ENCODE measurements at places on chromosomes 7 and 10.

GRCh38 chr7:26141077-26141476 is 10.9 kb upstream of the NFE2L3 start:
- DNase-seq = no peak

- no peak for DNase-seq
Observed at GRCh38 chr7:47149971-47150370, 431.9 kb downstream of the TNS3 start.

DNA sequence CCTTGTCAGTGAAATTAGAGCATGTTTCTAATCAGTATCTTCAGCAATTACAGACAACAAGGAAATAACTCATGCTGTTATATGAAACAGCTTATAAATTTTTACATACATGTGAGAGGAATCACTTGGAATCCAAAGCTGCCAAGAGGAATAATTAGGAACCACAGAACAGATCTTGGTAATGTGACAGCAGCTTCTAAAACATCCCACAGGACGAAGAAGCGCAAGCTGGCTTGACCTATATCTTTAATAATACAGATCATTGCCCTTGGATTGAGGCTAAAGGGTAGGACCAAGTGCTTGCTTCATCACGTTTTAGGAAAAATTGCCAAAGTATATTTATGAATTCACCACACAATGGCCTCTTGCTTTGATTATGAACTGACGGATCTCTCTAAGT is 869.8 kb downstream of the LRMDA start:
- no peak for DNase-seq

DNA sequence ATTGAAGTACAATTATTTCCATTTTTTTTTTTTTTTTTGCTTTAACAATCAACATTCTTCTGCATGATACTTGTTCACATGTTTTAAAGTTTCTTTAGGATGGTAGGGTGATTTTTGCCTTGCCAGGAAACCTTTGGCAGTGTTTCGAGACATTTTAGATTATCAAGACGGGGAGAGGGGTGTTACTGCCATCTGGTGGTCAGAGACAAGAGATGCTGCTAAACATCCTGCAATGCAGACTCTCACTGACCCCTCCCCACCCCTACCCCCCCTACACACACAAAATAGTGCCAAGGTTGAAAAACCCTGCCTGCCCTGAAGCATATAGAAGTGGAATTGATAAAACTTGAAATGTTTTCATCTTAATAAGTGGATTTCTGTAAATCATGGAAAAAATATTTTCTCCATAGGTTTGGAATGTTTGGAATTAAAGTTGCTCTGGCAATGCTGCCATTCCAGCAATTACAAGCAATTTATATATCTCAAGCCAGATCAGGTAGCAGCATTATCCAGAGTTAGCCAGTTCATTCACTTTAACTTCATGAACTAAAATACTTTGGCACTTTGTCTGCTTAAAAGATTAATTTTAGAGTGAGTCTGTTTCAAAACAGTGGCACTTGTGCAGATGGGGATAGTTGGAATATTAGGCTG is 62.1 kb downstream of the SDHAF3 start:
- no peak for DNase-seq

- no peak for DNase-seq
Observed at GRCh38 chr10:95837783-95838182, 70.0 kb upstream of the CC2D2B start.

- DNase-seq = peak; percentile 30
Observed at GRCh38 chr10:119207713-119208552, 562 bp downstream of the GRK5 start.

- no peak for DNase-seq
Observed at GRCh38 chr7:69746383-69746782, 148.1 kb downstream of the AUTS2 start.

- no peak for DNase-seq
Observed at GRCh38 chr10:79275431-79275851, 71.8 kb upstream of the PPIF start.

DNA sequence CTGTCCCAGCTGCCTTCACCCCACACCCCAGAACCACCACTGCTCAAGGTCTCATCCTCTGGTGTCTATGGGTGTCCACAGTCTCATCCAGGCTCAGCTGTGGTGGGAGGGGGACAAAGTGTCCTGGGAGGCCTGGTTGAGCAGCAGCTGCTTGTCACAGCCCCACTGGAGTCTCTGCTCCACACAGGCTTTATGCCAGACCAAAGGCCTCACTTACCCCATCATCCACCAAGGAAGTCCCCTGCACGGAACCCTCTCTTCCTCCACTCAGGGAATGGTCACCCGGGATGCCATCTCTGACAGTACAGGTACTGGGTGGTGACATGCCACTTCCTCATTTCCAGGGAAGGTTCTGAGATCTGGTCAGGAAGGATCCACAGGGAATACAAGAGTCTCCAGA is 925.4 kb upstream of the ZNF722 start:
- DNase-seq = no peak

- no peak for DNase-seq
Observed at GRCh38 chr10:3828404-3829155, 43.6 kb upstream of the KLF6 start.

DNA sequence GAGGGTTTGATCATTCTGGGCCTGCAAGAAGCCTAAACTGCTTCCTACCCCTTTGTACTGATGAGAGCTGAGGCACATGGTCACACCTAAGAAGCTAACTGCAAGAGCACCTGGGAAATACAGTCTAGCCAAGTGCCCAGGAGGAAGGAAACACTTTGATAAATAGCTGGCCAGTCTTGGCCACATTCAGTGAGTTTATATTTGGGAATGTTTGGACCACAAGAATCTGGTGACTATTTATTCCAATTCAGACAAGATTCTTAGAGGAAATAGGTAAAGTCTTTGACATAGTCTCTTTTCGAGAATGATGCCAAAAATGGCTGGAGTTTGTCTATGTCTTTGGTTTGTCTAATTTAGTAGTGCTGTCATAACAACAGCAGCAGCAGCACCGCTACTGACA is 213.6 kb downstream of the KIF20B start:
- DNase-seq = no peak

GRCh38 chr7:151505433-151505832 is 14.3 kb downstream of the RHEB start:
- DNase-seq = no peak

- no peak for DNase-seq
Observed at GRCh38 chr10:66927251-66927935, 1.6 kb downstream of the LRRTM3 start.

DNA sequence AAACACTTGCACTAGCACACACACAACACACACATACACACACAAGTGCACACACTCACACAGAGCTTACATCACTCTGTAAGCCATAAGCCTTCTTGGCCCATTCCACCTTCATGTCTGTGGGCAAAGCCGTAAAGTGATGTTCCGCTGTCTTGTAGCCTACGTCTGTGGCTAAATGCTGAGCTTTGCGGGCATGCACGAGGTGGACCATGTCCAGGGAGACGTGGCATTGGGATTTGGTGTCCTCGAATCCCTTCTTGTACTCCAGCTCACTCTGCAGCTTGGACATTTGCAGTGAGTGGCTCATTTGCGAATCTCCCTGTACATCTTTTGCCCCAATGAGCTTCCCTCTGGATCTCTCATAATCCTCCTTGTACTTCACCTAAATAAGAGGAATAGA is 42.0 kb downstream of the NRAP start:
- DNase-seq = no peak

- DNase-seq = no peak
Observed at GRCh38 chr7:133633055-133633454, 380.2 kb downstream of the EXOC4 start.

DNA sequence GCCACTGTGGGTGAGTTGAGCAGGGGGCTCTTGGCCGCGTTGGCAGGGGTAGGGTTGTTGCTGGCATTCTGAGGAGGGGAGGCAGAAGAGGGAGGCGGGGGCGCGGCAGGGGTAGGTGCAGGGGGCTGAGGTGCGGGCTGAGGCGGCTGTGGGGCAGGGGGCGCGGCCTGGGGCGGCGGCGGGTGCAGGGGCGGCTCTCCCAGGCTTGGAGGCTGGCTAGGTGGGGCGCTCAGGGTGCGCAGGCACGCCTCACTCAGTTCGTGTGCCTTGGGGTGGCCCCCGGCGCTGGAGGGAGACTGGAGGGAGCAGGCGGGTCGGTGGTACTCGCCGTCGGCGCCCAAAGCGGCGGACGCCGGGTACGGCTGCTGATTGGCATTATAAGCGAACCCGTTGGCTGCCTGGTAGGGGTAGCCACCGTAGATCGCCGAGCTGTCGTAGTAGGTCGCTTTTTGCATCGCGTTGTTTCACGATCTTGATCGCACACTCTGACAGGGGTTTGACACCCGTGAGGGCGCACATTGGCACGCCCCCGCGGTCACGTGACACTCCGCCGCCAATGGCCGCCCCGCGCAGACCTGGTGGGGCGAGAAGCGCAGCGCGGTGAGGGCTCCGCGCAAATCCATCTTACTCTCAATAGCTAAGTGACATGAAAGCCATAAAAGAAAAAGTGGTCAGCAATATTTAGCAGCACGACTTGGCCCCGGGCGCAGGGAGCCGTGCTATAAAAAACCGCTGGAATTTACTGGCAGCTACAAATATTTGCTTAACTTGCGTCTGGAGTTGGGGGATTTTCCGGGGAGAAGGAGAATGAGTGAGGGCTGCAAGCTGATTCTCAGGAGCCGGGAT is 7.9 kb upstream of the HOXA2 start:
- DNase-seq = no peak

DNA sequence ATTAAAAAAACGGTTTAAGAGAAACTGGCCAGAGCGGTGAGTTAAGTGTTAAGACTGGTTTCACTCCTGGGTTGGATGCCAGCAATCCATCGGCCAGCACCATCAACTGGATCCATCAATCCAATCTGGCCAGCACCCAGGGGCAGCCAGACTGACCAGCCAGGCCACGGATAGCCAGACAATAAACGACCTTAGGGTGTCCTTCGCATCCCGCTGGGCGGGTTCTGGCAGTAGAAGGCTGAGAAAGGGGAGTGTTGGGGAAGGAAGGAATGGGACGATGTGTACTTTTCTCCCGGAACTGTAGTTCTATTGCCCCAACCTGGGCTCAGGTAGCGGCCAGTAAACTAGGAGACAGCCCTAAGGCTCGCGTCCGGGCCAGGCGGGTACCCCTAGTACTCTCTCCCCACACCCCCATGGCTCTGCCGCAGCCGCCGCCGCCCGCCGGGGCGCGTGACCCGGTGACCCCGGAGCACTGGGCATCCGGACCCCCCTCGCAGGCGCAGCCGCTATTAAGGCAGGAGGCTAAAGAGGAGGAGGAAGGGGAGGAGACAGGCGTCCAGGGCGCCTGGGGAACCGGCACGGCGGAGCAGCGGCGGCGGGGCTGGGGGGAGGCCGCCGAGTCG is at the start of gene CASD1:
CASD1 (plus strand) TSS at position 546 of the 623 bp plus-strand sequence. CDS start 276 bp downstream, outside the sequence.
- peak; percentile 44 for DNase-seq

GRCh38 chr10:48549236-48549635 is 55.6 kb downstream of the ARHGAP22 start:
- no peak for DNase-seq

DNA sequence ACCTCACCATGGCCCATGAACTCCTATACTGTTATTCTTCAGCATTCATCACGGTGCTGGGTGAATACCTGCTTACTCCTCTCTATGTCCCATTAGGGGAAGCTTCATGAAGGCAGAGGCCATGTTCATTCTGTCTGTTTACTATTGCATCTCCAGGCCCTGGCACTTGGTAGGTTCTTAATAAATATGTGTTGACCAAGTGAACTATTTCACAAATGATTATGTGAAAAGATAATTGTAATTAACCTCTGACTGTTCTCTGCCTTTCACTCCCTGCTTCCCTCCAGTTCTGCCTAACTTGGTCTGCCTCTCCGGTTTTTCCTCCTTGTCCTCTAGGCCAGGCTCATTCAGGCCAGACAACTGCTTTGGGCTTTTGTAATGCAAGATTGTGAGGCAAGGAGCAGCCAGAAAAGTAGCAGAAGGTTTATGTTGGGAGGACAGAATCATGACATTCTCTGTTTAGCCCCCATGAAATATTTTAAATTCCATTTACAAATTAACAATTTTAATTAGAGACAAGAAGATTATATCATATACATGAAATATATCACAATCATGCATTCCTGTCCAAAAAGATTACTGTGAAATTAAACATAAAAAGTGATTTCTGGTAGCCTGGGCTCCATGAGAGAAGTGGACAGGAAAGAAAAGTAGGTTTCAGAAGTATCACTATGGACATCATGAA is 42.1 kb upstream of the PLXNA4 start:
- no peak for DNase-seq

GRCh38 chr7:32559480-32559879 is 64.2 kb downstream of the AVL9 start:
- no peak for DNase-seq

GRCh38 chr10:60144099-60144498 is 237.7 kb upstream of the CCDC6 start:
- no peak for DNase-seq

DNA sequence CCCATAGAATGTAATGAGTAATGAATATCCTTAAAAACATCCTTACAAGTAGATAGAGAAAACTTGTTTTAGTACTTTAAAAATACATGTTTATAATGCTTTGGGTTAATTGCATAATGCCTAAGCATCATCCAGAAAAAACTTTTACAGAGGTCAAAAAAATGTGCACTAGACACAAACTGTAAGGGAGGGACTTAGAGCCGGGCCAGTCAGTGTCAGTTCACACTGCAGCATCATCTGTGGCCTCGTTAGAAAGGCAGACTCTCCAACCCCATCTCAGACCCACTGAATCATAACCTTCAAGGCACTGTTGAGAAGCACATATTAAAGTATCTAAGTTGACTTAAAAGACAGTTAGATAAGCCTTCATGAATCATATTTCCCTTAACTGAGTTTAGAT is 230.1 kb upstream of the PRPS1L1 start:
- no peak for DNase-seq

DNA sequence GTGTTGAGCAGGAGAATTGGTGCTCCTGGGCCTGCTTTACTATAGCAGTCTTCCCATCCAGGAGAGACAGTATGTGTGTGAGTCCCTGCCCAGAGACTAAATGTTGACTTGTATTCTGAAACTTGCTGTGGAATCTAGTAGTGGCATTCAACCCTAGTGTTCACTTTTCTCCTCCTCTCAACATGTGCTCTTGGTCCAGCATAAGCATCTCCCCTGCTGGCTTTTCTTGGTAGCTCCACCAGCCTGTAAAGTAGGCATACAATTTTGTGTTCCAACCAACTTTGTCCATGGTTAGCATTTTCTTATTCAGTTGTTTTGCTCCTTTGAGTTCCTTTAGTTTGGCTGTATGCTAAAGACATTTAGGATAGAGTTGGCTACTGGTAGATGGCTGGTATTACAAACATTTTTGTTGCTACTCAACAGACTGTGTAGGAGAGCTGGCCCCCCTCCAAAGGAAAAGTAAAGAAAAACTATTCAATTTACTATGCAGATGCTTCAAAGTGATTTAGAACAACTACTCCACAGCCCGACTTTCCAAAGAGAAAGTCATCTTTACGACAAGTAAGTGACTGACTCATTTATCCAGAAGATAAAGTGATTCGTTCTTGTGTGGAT is 46.0 kb downstream of the ASB4 start:
- no peak for DNase-seq

DNA sequence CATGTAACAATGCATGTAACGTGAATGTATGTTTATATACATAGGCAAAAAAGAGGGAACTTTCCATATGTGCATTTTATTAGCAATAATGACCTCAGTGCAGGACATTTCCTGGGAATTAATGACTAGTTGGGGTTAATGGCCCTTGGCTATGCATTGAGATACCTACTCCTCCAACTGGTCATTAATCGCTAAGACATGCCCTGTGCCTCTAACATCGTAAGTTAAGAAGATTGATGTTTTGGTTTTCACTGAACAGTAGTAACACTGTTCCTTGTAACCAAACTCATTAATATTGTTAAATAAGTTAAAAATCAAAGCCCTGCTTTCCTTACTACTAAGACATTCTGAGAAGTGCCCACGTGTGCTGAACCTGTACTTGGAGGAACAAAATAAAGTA is 61.7 kb downstream of the SEMA3D start:
- DNase-seq = no peak

All from anterior cingulate cortex (tissue), 58 donors.